ENCODE measurements at places on chromosomes 4 and X.

DNA sequence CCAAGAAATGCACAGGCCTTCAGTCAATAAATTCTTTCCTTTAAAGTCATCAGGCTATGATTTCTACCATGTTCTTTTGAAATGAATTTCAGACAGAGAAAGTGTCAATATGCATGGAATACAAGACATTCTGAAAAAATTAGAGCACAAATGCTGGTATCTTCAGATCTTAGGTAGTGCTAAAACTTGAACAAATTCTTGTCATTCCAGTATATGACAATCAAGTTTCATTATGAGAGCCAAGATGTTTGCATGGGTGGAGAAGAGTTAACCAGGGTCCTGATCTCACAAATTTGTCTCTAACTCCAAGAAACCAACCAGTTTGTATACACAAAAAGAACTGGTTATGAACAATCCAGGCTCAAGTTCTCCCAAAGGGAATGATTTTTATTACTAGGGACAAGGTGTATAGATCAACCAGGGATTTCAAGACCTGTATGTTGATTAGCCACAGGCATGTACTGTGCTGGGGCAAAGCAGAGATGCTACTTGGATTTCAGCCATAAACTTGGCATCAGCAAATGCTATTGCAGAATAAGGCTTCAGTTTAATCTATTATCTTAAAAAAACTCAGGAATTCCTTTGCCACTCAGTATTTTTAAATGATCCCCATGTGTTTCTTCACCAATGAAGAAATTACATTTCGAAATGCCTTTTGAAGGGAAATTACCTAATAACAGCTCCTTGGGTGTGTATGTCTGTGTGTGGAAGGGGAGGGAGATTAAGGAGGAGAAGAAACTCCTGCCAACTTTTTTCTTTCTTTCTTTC lies 69.7 kb downstream of the FANCB start:
- DNase-seq = no peak

DNA sequence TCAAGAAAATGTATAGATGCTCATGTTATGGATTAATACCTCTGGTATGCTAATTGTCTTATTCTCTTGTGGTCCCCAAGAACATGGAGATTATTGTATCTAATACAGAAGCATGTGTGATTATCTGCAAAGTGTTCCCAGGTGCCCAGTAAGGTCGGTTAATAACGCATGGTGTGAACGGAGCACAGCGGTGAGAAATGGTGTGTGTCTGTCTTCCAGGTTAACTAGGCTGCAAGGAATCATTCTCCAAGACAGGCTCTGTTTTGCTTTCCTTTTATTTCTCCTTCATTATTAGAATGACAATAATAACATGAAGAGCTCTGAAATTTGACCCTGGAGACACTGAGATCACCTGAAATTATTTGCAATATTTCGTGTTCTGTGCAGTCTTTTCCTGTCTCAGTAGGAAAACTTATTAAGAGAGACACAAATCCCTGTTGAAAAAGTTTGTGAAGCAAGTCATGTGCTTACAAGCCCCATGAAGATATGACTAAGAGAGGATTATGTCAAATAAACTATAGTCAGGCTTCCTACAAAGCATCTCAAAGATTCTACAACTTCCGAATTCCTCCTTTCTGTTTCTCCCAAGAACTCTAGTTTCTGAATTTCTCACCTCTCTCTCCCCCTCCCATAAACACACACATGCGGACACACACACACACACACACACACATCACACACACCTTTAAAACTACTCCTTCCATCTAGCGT lies 230.9 kb downstream of the HS3ST1 start:
- DNase-seq = no peak

DNA sequence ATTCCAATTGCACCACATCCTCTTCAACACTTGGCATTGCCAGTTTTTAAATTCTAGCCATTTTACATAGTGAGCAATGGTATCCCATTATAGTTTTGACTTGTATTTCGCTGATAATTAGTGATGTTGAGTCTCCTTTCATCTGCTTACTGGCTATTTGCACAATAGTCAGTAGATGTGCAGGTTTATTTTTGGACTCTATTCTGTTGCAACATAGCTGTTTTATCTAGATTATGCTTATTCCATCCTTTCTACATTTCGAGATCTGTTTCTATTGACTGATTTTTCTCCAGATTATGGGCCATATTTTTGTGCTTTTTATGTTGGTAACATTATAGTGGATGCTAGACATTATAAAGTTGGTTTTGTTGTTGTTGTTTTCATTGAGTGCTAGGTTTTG lies 106.1 kb downstream of the WWC2 start:
- DNase-seq = no peak

DNA sequence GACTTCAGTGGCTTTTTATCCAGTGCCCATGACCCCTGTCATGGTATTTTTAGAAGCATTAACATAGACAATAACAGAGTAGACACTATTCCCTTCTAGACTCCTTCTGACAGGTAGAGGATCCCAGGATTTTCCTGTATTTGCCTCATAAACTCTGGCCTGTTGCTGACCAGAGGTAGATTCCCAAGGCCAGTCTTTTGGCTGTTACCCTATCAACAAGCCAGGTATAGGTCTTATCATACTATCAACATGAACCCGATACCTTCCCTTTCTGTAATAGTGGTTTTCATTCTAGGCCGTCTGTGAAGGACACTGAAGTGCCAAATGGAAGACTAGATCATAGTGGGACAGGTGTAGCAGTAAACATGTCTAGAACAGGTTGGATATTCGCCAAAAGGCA lies 76.2 kb upstream of the CHRDL1 start:
- DNase-seq = no peak

DNA sequence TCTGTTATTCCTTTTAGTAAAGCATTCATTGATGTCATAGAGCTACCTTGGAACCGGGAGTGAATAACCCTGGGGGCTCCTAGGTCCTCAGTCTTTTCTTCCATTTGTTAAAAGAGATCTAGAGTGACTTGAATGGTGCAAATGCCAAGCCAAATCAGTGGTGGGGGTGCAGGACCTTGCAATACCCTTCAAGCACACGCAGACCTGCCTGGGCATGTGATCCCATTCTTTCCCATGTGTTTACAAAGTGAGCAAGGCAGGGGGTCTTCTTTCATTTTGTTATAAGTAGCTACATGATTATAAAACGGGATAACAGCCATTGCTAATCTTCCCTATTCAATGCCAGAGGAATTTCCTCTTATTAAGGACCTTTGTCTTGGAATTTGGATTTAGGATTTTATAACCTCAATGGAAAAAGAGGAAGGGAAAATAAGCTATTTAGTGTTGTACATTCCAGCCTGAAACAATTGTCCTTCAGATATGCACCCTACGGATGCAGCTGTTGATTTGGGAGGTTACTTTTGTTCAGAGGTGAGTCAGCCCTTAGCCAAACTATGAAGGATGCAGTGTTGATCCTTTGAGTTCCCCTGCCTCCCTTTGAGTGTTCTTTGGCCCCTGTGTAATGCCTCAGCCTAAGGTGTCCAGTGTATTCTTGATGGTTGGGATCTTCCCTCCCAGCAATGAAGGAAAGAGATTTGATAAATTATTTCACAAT lies 623.8 kb upstream of the HTR2C start:
- DNase-seq = no peak

- no peak for DNase-seq
Observed at GRCh38 chr4:87848622-87849351, 16.0 kb downstream of the MEPE start.

Measured in breast epithelium (tissue), 4 donors.